ENCODE measurements at places on chromosomes 3 and 15.
A peak's percentile ranks its signal among the peaks of the same experiment; 100 is the strongest.

DNA sequence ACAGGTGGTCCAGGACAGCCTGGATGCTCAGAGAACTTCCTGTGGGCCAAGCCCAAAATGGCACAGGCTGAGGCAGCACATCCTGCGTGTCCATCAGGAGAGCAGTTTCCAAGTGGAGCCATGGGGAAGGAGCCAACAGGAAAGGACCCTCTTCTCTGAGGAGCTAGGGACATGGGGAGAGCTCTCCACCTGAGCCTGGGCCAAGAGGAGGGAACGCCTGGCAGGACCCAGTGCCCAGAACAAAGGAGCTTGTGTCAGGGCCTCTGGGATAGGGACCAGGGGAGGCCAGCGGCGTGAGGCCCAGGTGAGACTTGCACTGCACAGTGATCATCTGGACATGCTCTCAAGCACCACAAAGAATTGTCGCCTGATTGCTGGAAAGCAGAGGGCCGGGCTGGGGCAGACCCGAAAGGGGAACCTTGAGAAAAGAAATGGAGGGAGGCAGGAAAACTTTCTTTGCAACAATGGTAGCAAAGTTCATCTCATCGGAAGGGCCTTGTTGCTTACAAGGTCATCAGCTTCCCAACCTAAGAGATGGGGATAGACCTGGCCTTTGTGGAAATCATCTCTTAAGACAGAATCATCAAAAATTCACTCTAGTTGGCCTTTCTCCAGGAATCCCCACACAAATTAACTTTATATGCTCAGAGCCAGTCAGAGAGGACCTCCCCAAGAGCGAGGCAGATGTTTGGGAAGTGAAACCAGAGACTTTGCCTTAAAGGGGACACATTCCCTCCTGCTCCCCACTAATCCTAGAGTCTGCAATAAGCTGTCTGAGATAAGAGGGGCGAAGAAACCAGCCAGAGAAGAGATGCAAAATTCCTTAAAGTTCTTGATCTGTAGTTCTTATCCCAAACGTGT is 47.7 kb upstream of the HES1 start:
- DNase-seq = no peak

DNA sequence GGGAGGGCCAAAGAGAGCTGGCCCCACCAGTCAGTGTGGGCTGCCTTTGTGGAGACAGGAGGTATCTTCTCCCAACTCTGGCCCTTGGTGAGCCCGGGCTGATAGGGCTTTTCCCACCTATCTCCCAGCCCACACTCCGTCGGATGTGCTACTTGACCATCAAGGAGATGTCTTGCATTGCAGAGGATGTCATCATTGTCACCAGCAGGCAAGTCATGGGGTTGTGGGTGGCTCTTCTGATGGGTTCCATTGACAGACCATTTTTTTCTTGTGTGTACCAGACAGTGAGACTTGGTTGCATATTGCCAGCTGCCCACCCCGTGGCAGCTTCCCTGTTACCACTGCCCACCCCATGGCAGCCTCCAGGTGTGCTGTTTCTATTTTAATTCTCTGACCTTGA is 3.3 kb downstream of the COPG1 start:
- DNase-seq = no peak

GRCh38 chr3:10232137-10232536 is 16.1 kb upstream of the TATDN2 start:
- no peak for DNase-seq

DNA sequence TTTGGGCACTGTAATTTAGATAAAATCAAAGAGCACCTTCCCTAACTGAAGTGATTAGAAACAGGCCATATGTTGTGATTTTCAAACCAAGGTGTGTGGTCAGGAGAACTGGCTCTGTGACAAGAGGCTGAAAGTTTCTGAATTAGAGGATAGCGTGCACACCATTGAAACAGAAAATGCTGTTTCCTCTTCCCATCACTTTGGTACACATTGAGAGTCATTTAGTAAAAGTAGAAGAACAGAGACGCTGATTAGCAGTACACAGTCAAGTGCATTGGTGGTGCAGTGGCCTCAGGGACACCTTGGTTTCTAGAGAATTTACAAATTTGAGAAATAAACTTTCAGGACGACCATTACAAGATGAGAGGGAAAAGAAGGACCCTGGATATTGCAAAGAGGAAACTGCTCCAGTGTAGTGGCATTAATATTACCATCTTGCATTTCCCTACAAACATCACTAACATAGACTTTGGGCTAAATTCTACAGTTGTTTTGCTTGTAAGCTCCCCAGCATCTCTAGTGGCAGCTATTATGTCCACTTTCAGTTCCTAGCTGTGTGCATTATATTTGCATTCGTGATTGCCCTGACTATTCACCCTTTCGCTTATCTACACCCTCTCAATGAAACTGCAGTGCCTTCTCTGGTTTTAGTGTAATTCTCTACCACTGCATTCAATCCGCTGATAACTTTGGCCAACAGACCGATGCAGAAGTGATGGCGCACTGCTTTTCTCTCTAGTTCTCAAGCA is 728.1 kb upstream of the GRM7 start:
- no peak for DNase-seq

- DNase-seq = no peak
These were observed 7.0 kb upstream of the ACTC1 start for GRCh38 chr15:34802371-34802770.

- no peak for DNase-seq
These were observed at the start of gene SH2D7 for GRCh38 chr15:78092261-78093041. TSS of gene SH2D7 (plus strand) at chr15:78092561. CDS start at chr15:78092585, 24 bp downstream.

DNA sequence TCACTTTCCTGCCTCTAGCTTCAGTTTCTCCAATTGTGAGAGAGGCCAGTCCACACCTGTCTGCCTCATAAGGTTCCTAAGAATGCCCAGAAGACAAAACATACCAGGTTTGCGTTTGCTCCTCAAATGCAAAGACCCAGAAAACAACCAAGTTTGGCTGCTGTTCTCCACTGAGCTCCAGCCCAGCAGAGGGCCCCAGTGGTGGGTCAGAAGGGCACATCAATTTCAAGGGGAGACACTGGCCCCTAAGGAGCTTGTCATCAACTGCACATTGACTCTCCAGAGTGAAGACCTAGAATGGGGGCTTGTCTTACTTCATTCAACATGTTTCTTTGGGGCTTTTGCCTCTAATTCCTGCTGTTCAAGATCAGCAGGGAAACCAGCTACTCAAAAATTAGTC is 127.9 kb upstream of the SLC6A11 start:
- DNase-seq = no peak

- no peak for DNase-seq
These were observed 25.6 kb downstream of the APBA2 start for GRCh38 chr15:28911310-28911931.

DNA sequence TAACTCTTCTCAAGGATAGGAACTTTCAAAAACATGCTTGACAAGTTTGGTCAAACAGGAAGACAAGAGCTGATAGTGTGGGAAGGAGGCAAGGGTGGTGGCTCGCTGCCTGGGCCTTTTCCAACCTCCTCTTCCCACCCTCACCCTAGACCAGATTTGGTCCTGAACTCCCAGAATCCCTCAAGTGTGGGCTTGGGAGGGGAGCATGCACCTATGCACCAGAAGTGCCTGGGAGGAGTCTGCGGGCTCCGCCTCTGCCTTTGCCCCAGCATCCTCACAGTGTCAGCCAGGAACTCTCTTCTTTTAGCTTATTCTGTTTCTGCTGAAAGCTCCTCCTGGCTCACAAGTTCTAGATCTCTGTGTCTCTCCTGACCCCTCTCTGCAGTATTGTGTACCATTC is 126.2 kb upstream of the MRPS22 start:
- DNase-seq = no peak

- no peak for DNase-seq
These were observed 399.0 kb upstream of the KCNMB2 start for GRCh38 chr3:178137206-178137605.

- DNase-seq = no peak
These were observed 15.0 kb downstream of the CHST13 start for GRCh38 chr3:126538966-126539365.

DNA sequence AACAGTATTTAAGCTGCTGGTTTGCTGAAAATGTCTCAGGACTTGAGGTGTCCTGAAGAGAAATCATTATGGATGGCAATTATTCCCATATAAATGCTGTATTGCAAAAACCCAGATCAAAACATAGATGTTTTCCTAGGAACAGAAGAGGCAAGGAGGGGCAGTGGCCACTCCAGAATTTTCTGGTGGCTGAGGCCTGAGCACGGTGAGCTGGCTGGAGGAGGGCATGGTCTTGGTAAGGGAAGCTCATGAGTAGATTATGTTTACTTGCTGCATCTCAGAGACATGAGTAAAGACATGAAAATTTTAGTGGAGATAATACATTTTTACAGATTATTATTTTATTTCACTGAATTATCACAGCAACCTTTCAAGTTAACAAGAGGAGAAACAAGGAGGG is 31.1 kb downstream of the PGPEP1L start:
- no peak for DNase-seq

- peak; percentile 27 for DNase-seq
These were observed 211.1 kb upstream of the GADL1 start for GRCh38 chr3:31105438-31106077.

GRCh38 chr3:86830566-86830965 is 160.4 kb downstream of the VGLL3 start:
- DNase-seq = no peak

- no peak for DNase-seq
These were observed 42.9 kb downstream of the CFAP20DC start for GRCh38 chr3:59006634-59007517.

DNA sequence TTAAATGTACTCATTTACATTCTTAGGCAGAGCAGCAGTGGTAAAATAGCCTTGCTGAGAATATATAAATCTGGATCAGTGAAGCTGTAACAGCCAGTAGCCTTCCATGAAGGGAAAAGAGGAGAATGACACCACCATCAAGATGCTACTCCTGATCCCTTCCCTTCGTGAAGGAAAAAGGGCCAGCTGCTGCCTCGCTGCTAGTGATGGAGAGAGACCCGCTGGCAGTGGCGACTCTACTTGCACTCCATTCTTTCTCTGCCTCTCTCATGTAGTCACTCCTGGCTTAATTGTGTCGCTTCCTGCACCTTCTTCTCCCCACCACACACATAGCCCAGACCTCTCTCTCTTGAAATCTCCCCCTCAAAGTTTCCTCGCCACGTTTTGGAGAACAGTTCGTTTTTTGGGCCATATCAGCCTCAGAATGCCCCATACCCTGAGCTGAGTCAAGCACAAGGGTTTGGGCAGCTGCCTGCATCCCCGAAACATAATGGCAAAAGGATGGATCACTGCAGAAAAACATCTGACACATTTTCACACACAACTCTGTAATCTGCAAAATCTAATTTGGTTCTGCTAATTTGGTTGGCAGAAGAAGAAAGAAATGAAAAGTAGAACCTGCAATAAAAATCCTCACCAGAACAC is 460.3 kb upstream of the IL12A start:
- DNase-seq = no peak

- no peak for DNase-seq
These were observed 959.8 kb downstream of the NAALADL2 start for GRCh38 chr3:175818811-175819464.

GRCh38 chr3:41216993-41217392 is 17.7 kb downstream of the CTNNB1 start:
- DNase-seq = no peak

DNA sequence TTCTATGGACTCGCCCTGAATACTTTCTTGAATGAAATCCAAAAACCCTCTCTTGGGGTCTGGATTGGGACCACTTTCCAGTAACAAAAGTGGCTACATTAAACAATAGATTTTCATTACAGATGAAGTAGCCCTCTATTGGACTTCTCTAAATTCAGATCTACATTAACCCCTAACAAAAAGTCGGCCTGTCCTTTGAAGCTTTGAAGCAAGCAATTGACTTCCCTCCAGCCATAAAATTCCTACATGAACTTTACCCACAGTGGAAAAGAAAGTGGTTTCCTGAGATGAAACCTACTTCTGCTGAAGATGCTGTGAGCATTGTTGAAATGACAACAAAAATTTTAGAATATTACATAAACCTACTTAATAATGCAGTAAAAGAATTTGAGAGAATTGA is 967.1 kb upstream of the ROBO1 start:
- no peak for DNase-seq

- DNase-seq = no peak
These were observed 211.0 kb downstream of the TNIK start for GRCh38 chr3:171249245-171249644.

DNA sequence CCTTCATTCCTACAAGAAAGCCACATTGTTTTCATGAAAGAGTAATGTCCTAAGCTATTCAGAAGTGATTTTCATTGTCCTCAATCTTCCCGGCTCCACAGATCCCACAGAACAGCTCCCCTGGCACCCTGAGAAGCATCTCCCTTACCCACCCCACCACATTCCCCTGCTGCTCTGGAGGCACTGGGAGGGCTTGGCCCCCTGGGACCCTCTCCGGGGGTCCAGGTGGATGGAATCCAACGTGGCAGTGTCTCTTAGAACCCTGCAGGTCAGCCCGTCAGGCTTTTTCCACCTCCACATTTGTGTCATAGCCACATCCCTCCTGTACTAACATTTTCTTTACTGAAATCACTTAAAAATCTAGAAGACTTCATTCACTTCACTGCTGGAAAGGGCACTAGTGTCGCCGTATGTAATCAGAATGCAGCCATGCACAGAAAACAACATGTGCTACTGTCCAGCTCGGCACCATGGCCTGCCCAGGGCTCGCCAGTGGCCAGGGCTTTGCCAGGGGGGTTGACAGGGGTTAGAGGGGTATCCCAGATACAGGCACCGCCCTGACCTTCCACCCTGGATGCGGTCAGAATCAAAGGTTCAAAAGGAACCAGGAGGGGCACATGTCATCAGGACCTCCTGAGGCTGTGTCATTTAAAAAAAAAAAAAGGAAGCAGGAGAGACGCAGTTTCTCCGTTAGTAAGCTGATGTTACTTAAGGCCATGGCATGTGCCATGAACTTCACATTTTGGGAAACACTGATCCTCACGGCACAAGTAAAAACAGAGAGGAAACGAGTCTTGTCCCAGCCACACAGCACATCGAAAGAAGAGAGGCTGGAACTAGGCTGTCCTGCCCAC is 106.3 kb downstream of the LSM3 start:
- DNase-seq = no peak

DNA sequence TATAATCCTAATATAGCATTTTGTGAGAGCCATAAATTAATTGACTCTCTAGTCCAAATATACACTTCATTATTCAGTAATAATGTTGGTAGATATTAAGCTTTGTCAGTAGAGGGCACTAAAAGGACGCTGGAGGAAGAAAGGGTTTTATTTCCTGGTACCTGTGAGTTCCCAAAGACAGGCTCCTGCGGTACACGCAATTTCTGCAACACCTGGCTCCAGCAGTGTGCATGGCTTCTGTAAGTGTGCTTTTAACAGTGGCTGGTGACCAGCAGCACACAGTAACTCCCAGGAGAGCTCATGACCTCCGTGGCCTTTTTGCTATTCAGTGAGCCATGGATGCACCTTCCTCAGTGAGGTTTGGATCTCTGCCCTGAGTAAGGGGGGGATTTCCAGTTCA is 338.3 kb upstream of the ZNF385D start:
- no peak for DNase-seq

Data from Panc1 (cell line).